ENCODE measurements at places on chromosomes 12 and 14.

DNA sequence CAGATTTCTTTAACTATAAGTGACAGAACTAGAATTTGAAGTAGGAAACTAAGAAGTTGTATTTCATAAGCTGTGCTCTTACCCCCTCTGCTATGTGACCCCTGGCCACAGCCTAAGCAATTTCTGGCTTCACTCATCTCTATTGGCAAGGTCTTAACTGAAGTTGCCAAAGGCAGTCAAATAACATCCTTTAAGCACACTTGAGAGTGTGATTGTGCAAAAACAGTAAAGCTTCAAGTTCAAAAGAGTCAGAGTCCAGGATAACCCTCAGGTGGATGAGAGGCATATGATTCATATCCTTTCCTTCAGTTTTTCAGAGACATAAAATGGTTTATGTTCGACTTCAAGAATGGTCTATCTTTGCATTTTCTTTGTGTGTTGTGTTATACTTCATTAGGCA lies 45.2 kb downstream of the GRIP1 start:
- DNase-seq = no peak

DNA sequence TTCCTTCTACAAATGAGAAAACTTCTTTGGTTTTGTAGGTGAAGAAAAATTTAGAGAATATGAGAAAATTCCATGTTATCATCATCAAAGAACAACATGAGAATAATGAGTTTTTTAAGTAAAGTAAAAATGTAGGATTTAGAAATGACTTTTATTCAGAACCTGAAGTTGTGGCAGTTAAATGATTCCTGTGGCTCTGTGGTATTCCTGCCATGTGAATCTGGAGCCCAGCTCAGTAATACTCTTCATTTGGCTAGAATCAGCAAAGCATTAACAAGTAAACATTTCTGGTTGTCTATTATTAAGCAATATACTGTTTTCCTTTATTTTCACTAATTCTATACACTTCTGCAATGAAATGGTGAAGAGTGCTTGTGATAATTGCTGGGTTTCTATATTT lies 95.6 kb upstream of the E2F7 start:
- no peak for DNase-seq

GRCh38 chr14:93161411-93161940 lies 23.2 kb downstream of the MOAP1 start:
- no peak for DNase-seq

- DNase-seq = no peak
Measured at GRCh38 chr12:73266206-73266605, 994.0 kb downstream of the TRHDE start.

DNA sequence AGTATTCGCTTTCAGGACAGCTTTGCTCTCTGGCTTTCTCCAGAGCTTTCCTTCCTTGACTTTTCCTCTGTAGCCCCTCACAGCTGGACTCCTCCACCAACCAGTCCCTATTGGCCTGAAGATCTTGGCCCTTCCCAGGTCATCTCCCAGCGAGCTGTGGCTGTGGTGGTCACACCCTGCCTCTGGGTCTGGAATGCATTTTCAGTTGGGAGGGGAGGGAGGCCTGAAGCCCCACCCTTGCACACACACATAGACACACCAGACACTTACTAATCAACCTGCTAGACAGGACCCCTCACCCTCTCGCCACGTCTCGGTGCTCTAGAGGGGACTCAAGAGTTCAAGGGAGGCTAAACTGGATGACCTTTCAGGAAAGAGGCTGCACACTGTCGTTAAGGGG lies 13.9 kb downstream of the JDP2 start:
- DNase-seq = no peak

- DNase-seq = peak; percentile 91
Measured at GRCh38 chr14:79278798-79279644, 932.3 kb downstream of the DIO2 start.
